Naive thymus-derived CD8-positive, alpha-beta T cell (primary cell): ENCODE measurements at places on chromosomes 5 and 9.

DNA sequence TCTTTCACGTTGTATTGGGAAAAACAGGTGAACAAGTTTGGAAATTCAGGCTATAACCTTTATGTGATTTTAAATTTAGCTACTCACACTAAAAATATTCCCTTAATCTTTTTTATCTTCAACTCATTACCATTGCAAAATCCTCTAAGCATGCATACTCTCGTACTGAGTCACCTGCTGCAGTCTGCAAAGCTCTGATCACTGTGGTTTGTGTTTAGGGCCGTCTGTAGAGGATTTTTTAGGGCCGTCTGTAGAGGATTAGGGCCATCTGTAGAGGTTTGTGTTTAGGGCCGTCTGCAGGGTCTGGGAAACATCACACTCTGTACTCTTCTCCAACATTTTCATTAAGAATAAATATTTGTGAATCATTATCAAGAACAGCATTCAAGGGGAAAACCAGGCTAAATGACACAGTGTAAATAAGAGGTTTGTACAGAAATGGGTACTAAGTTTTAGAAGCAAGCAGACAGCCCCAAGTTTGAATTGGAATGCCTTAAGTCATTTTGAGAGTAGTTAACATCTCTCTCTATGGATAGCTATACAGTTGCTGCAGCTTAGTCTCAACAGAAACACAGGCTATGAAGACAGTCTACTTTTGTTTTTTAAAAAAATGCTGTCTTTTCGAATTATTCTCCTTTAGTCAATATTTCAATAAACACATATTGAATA, 155.0 kb upstream of the TSLP start:
- DNase-seq, result no peak

- DNase-seq, result no peak
Measured at GRCh38 chr9:133188843-133189180, 20.2 kb downstream of the OBP2B start.

DNA sequence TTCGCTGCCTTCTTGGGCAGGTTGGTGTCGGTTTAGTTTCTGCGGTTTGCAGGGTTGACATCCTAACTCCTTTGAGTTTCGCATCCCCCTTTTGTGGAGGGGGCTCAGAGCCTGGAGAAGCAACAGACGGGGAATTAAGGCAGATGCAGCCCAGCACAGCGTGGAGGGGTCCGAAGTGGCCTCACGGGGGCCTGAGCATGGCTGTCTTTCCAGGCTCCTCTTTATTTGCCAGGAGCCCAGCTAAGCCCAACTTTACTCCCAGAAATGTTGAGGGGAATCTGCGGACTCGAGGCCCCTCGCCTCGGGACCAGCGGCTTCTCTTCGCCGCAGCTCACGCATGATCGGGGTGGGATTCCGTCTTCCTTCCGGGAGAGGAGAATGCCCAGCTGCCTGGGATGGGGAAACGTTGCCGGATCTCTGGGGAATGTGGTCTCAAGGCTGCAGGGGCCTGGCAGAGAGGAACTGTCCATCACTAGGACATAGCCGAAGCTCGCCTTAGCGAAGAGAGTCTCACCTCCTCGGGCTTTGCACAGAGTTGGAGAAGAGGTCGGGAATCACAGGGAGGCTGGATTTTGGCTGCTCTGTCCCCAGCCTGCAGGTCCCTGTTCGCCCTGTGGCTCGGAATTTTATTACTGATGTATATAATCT, 1.3 kb downstream of the RAI14 start:
- DNase-seq, result no peak

DNA sequence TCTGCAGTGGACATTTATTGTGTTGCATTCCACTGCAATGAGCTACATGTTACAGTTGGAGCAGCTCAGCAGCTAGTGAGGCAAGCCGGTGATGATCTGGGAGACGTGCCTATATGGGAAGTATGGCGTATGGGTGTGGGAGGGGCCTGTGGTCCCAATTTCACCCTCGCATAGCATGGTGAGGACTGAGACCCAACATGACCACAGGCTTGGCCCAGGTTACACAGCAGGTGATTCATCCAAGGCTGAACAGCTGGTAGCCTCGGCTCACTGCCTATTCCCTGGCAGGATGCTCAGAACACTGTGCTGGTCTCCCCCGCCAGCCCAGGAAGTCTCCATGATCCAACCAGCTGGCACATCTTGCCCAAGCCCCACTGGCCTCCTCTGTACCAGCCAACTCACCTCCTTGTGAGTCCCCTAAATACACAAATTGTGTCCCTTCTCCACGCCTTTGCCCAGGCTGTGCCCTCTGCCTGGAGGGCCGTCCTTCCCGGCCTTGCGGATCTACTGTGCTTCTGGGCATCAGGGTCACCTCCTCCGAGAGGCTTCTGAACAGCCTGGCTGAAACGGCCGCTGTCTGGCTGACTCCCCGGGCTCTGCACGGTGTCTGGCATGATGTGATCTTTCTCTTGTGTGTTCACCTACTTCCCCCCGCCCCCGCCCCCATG, 81.4 kb downstream of the NSUN2 start:
- no peak for DNase-seq

DNA sequence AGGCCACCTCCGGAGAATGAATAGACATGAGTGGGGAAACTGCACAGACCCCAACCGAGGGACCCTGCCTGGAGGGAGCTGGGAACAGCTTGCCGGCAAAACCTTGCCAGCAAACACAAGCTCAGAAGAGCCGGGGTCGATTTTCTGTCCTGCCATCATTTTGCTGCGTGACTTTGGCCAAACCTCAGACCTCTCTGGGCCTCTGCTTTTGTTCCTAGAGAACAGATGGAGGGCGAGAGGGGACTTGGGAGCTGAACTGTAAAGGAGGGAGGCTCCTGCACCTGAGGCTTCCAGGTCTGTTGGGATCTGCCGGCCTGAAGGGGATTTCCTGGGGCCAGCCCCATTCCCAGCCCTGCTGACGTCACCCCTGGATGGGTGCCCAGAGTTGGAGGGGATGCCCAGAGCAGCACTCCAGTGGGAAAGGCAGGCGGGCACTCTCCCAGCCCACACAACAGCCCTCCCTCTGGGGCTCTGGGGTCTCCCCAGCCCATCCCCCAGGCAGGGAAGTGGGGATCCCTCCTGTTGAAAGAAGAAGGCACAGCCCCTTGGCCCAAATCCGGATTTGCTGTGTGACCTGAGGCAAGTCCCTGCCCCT, 40.4 kb upstream of the SYNPO start:
- DNase-seq, result no peak

GRCh38 chr5:112529525-112529924, 110.4 kb upstream of the EPB41L4A start:
- no peak for DNase-seq

GRCh38 chr9:78472111-78472510, 175.2 kb downstream of the PSAT1 start:
- DNase-seq, result no peak

- no peak for DNase-seq
Measured at GRCh38 chr5:7763621-7764072, 87.3 kb downstream of the CFAP90 start.

DNA sequence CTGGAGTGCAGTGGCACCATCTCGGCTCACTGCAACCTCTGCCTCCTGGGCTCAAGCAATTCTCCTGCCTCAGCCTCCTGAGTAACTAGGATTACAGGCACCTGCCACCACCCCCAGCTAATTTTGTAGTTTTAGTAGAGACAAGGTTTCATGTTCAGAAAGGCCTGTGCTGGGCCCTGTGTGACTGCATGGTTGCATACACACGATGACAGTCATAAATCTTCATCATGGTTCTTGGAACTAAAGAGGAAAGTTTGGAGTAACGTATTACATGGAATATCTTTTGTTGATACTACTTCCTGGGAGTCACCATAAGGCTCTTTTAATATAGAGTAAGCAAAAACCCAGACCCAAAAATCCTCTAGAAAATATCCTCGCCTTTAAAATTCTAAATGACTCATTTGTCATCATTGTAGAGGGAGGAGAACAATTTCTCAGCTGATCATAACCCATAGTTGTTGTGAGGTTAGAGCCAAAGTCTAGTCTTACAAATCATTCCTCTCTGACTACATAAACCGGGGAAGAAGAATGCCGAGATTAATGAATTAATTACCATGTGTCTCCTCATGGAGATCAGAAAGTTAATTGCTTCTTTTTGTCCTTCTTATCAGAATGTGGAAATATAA, 47.0 kb downstream of the KLF9 start:
- no peak for DNase-seq

DNA sequence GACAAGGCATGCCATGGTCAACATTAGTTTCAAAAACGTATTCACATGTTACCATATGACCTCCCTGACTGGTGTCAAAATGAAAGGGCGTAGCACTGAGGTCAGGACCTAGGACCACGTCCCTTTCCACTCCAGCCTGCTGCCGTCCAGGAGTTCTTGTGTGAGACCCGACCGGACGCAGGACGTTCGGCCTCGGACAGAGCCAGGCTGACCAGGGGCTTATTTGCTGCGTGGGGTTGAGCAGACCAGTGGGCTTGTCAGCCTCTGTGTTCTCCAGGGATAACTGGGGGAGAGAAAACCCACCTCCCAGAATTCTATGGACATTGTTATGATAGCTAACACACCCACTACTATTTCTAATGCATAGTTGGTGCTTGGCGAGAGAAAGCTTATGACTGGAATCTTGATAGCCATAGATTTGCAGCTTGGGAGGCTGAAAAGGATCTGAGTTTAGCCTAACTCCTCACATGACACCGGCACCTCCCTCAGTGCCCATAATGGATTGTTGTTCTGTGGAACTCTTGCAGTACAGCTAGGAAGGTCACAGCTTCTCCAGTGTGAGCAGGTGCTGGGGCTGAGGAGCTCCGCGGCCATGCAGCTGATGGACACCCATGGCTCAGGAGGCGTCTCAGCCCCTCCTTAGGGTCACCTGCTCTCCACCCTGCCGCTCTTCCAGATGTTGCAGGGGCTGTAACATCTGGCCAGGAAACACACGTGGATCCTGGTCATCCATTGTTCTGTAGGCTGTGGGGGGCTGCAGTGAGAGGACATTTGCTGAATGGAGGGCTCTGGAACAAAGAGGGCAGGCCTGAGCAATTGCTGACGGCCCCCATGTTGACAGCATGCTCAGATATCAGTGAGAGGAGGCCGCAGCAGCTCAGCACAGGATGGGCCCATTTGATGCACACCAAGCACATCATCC, 368.4 kb downstream of the IRX2 start:
- DNase-seq, result no peak

DNA sequence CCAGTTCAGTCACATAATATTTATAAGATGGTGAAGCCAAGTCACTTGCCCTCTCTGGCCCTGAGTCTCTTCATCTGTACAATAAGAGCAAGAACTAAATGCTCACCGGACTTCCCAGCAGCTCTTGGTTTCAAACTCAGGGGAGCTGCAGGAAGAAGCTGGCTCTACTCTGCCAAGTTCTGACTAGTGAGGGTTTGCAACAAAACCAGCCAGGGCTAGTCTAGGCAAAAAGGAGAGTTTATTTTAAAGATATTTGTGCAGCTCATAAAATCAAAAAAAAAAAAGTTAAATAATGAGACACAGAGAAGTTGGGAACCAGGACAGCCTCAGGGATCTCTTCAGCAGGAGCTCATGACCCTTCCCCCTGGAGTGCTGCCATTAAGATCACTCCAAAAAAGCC, 107.3 kb downstream of the DOCK2 start:
- DNase-seq, result no peak

GRCh38 chr5:99032234-99033013, 103.6 kb upstream of the CHD1 start:
- DNase-seq, result no peak

GRCh38 chr9:86978922-86979474, 31.7 kb upstream of the GAS1 start:
- no peak for DNase-seq

DNA sequence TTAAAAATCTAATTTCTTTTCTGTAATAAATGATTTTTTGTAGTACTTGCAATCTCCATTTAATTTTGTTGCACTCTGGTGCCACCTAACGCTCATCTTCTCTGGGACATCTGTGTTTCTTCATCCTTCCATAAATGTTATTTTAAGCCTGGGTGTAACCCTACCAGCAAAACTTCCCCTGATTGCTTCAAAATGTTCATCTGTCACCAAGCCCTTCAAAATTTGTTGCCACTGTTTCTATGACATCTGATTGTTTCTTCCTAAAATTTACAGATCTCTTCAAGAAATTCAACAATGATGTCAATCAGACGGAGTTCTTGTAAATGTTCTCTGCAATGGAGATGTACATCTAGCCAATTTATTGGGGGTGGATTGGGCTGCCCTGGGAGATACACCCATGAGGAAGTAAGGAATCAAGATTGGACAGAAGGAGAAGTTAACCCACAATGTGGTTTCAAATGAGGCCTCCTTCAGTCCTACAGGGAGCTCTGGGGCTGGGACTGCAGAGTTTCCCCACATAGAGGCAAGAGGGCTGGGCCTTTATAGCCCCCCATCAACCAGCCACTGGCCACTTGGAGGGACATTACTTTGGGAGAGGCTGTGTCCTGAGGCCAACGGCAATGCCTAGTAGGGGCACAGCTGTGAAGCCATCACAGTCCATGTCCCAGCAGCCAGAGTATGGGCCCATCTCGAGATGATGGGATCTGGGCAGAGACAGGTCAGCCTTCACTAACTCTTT, 23.3 kb downstream of the MCTP1 start:
- no peak for DNase-seq

DNA sequence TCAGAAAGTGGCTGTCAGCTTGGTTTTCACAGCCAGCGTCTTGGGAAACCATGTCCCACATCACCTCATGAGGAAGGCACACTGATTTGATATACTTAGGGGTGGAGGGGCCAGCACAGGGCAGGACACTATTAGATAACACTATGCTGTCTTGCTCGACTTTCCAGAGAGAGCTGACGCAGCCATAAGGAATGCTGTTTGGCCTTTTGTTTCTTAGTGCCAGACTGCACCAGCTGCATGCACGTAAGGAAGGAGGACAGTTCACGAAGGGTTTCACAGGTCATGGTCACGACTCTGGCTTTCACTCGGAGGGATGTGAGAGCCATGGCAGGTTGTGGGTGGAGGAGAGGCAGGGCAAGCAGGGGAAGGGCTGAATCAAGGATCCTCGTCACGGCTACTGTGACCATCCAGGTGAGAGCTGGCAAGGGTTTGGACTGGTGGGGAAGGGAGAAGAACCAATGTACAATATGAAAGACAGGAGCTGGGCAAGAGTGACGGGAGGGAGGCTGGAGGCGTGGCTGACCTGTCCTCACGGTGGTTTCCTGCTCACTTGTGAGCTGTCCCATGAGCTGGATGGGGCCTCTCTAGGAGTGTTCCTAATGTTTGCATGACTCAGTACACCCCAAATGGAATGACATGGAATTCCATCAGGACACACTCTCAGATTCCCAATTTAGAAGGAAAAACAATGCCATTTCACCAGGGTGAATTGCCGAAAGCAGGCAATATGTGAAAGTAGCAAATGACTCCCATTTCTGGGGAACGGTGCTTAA, 61.7 kb downstream of the OTULIN start:
- DNase-seq, result no peak

DNA sequence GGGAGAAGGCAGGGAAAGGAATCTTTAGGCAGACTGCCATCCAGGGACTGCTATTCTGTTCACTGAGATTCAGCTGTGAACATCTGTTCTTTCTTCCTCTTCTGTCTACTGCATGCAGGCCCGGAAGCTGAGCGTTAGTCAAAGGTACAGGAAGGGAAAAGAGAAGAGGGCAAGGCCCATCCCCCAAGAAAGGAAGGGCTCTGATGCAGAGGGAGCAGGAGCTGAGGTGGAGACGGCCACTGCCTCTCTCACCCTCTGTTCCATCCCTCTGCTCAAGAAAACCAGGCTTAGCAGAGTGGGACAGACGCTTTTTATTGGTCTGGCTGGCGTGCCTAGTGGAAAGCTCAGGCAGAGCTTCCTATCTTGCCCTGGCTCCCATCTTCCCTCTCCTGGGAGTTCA, 57.6 kb downstream of the PFDN1 start:
- DNase-seq, result no peak

GRCh38 chr5:171336521-171337209, 27.6 kb downstream of the TLX3 start:
- peak; percentile 8 for DNase-seq

GRCh38 chr5:109838157-109838556, 148.4 kb downstream of the MAN2A1 start:
- no peak for DNase-seq

- no peak for DNase-seq
Measured at GRCh38 chr9:96006296-96006879, 130.9 kb downstream of the ERCC6L2 start.
